ENCODE measurements at places on chromosomes 3 and 15. TPM values are rescaled to one million over a fixed set of nuclear protein-coding genes. Genes with fewer than 3 reads are reported as not detected.

Gene GP5
- total RNA-seq, result not detected

Gene ACY1
- 26.8 TPM for total RNA-seq

Gene TRH
- not detected for total RNA-seq

Gene PPP2R3A
- total RNA-seq, result 3.3 TPM

Gene AGBL1
- not detected for total RNA-seq

Gene LMLN
- 2.5 TPM for total RNA-seq

Gene GTPBP8
- 15.7 TPM for total RNA-seq

Gene PSMA4
- total RNA-seq, result 405 TPM

Gene ITGA11
- 7.8 TPM for total RNA-seq

Gene SLC38A3
- total RNA-seq, result not detected

Gene GREM1
- 10.6 TPM for total RNA-seq

Gene EOMES
- 1.3 TPM for total RNA-seq

Gene OR4F15
- total RNA-seq, result not detected

Gene PLSCR2
- total RNA-seq, result not detected

Gene BCHE
- total RNA-seq, result 0.83 TPM

Gene TGM4
- 0.03 TPM for total RNA-seq

Gene ECE2
- total RNA-seq, result not detected

Gene IP6K1
- total RNA-seq, result 22.7 TPM

Gene DUOXA2
- not detected for total RNA-seq

Gene MCTP2
- not detected for total RNA-seq

Gene ARGFX
- total RNA-seq, result not detected

Gene SKOR1
- 0.05 TPM for total RNA-seq

Gene ADGRG7
- total RNA-seq, result not detected

Gene GHSR
- not detected for total RNA-seq

Gene NSMCE3
- total RNA-seq, result 15.6 TPM

Gene IL17RB
- total RNA-seq, result 1.1 TPM

Gene CCR1
- total RNA-seq, result not detected

Gene WDR72
- 5.5 TPM for total RNA-seq

Gene GOLGA6L4
- total RNA-seq, result 0.90 TPM
